Brain microvascular endothelial cell (primary cell): ENCODE measurements at places on chromosomes 12 and 14.

DNA sequence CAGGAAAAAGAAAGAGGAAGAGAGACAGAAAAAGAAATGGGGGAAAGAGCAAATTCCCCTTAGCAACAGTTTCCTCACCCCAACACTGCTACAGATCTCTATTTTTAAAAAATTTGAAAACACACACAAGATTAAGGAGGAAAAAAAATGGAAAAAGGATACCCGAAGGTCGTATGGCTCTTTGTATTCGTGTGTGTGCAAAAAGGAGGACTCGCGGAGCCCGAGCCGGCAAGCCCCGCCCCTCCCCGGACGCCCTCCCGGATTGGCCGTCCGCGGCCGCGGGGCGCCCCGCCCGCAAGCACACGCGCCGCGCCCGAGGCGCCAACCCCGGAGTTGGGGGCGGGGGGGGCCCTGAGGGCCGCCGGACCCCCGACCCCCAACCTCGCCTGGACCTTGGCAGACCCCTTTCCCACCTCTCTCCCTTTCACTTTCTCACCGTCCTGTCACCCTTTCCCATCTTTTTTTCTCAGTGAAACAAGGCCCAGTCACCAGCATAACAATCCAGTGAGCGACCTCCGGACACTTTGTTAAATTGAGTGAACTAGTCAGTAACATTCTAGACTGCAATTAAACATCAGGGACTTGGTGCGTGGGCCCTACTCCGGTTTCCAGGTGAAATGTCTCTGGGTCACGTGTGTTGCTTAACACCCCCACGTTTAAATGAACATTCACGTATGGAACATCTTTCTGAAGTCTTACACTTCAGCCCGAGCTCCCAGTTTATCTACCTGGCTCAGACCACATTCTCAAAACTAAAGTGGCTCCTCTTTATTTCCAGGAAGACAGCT lies at the start of gene C14orf93:
Gene C14orf93 (minus strand): TSS at position 205 of the 788 bp plus-strand sequence. CDS start 11,120 bp downstream, outside the sequence.
- peak; percentile 57 for DNase-seq

DNA sequence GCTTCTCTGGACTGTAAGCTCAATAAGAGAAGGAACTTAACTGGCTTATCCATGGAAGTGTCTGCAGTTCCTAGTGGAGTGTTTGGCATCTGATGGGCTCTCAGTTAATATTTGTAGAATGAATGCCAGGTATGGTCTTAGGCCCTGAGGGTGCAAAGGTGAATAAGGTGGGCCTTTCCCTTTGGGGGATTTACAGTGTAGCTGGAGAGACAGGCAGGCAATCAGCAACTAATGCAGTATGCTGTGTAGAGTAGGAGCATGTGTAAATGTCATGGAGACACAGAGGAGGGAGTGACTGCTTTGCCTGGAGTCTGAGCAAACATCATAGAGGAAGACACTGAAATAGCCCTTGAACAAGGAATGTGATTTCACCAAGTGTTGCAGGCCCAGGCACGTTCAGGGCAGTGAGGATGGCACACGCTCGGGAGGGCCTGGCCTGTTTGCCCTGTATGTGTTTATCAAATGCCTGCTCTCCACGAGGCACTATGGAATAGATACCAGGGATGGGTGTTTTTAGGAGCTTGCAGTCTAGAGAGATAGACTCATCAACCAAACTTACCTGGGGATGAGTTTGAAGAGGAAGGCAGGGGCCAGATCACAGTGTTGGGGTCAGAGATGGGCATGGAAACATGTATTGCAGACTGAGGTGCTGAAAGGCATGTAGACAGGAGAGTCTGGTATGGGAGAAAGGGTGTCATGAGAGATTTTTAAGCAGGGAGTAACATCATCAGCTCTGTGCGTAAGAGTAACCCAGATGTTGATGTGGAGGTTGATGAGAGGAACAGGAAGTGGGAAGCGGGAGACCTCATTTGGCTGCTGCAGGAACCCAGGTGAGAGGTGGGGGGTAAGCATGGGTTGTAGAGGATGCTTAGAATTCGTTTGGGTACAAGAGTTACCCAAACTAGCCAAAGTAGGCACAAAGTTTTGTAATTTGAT lies 54.1 kb downstream of the PLXNC1 start:
- no peak for DNase-seq

GRCh38 chr12:52903855-52904508 lies 894 bp downstream of the KRT8 start:
- DNase-seq, result no peak

GRCh38 chr14:74616996-74617700 lies 5.1 kb upstream of the LTBP2 start:
- peak; percentile 26 for DNase-seq

GRCh38 chr12:47855502-47855901 lies 35.8 kb upstream of the HDAC7 start:
- no peak for DNase-seq

- DNase-seq, result no peak
These were observed 54.0 kb downstream of the PHLDA1 start for GRCh38 chr12:75977590-75977951.

GRCh38 chr12:34606749-34607519 lies 584.6 kb downstream of the ALG10 start:
- no peak for DNase-seq

GRCh38 chr12:115354007-115354890 lies 670.3 kb upstream of the TBX3 start:
- peak; percentile 97 for DNase-seq

DNA sequence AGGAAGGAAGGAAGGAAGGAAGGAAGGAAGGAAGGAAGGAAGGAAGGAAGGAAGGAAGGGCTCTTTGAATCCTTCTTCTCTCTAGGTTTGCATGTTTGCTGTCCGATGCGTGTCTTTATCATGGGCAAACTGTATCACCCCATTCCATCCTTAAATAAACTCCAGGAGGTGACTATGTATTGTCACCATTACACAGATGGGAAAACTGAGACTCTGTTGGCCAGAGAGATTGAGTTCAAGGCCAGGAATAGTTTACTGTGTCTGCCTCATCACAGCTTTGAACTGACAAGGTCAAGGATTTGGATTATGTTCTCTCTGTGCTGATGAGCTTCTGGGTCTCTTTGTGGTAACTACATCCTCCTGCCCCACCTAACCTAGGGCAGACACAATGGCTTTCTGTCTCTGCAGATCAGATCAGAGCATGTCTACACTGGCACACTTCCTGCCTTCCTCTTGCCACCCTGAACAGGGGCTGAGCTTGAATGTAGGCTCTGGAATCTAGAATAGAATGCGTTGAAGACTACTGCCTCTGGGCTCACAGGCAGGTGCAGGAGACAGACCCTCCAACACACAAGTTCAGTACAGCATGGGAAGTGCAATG lies 78.9 kb upstream of the MAP1LC3B2 start:
- no peak for DNase-seq
